ENCODE measurements at places on chromosomes 6 and 20.

DNA sequence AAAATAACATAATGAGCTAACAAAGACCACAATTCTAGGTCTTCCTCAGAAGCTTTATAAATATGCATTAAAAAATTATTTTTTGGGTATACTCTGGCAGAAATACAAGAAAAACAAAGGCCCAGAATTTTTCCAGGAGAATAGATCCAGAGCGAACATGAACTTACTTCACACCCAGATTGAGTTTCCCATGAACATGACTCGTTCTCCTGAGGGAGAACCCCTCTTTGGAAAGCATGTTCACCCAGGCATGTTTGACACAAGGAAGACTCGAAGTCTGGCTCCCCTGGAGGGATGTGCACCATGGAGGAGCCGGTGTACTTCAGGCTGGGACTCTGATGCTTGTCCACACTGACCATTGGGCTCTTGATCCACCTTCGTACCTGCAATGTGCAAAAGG is 56.1 kb downstream of the SGK1 start:
- no peak for DNase-seq

DNA sequence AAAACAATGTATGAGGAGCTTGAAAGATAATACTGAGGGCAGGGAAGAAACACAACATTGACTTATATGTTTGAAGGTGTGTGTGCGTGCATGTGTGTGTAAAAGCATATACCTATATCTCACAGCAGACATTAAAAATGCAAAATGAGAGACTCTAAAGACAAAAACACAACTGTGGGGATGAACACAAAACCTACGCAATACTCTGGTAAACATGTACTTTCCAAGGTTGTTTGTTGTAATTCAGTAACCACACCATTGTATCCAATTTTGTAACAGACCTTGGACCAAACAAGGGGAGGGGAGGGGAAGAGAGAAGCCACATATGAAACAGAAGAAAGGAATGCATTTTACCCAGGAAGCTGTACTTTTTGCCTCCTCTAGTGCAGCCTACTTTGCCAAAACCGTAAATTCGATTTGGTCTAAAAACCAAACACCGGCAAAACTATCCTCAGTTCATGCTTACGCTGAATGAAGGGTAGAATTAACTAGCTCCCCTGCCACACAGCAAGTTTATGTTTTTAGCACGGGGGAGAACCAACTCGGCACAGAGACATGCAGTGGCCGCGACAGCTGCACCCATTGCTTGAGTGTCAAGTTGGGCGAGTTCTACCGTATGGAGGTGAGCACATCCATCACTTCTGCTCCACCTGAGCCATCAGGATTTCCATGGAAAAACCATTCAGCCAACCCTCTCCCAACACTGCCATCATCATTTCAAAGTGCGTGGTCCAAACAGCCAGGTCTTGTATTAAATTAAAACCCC is 50.0 kb downstream of the CNKSR3 start:
- no peak for DNase-seq

DNA sequence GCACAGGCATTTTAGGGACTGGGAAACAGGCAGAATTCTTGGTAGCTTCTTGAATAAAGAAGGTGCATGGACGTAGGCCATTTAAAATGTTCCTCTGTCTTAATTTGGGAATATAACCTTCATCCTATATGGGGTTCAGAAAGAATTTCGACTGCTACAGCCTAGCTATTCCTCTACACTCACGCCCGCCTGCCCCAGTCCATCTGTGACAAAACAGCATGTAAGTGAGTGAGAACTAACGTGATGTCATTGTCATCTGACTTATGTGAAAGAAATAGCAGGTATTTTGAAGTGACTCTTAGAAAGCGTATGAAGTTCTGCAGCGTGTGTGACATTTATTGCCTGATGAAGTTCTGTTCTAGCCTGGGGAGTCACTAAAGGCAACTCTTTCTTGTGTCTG is 52.2 kb upstream of the SLC22A1 start:
- no peak for DNase-seq

GRCh38 chr6:152184573-152184916 is 377.1 kb downstream of the ESR1 start:
- no peak for DNase-seq

DNA sequence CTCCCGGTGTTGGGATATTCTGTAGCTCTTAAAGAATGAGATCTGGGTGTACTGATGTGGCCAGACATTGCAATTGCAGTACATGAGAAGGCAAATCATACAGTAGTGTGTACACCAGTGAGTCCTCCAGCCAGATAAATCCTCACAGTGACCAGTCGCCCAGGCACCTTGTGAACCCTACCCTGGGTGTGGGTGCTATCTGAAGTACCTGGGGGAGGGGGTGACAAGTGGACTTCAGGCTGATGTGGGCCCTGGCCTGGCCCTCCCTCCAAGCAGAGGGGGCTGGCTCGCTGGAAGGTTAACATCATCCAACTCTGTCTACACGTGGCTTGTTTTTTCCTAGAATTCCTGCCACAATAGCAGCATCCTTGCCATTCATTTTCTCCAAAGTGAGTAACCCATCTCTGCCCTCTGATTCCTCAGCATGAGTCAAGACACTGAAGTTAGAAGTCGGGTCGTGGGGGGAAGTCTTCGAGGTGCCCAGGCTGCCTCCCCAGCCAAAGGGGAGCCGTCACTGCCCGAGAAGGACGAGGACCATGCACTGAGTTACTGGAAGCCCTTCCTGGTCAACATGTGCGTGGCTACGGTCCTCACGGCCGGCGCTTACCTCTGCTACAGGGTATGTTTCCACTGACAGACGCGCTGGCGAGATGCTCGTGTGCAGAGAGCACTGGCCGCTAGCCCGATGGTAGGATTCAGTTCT is 70.8 kb downstream of the PTPN1 start:
- DNase-seq = no peak
